Activated CD8-positive, alpha-beta memory T cell treated with anti-CD3 and anti-CD28 coated beads for 4 hours (primary cell): ENCODE measurements at places on chromosomes 5 and 9.

GRCh38 chr5:79759436-79759835 is 69.8 kb downstream of the CMYA5 start:
- no peak for DNase-seq

DNA sequence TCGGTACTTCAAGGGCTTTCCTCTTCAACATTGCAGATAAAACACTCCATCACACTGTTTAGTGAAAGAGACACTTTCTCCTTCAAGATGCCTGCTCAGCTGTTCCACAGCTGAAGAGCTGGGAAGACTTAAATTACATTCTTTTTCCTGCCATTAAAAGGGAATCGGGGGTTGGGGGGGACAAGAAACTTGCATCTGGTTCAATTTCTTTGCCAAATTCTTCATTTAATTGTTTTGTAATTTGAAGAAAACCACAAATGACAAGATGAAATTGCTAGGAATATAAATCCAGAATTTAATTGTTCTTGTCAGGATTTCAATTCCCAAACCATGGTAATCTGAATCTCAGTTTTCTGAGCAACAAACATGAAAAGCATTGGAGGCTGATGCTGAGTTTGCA is 478.3 kb downstream of the EBF1 start:
- DNase-seq: no peak

GRCh38 chr5:169591636-169592035 is 8.1 kb downstream of the SPDL1 start:
- no peak for DNase-seq

DNA sequence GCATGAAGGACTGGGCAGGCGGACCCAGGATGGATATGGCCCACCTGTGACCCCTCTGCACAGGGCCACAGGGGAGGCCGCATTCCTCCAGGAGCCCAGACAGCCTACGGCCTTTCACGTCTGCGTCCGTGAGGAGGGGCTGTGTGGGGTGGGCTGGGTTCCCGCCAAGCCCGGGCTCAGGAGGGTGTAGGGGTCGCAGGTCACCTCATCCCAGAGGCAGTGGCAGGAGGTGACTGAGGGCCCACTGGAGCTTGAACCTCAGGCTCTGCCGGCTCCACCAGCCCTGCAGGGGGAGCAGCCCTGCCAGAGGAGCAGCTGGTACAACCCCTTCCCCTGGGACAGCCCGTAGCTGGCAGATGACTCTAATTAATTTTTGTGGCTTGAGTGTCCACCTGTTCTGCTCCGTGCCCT is 40.7 kb upstream of the CACNA1B start:
- no peak for DNase-seq

DNA sequence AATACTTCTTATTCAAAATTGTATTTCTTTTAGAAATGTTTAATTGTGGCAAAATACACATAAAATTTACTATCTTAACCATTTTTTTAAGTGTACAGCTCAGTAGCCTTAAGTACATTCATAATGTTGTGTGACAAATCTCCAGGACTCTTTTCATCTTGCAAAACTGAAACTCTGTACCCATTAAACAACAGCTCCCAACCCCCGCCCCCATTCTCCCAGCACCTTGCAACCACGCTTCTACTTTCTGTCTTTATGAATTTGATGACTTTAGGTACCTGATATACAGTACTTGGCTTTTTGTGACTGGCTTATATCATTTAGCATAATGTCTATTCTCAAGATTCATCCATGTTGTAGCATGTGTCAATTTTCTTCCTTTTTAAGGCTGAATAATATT is 2.8 kb upstream of the IL5 start:
- no peak for DNase-seq

GRCh38 chr5:160534125-160534524 is 112.5 kb downstream of the PTTG1 start:
- DNase-seq: no peak

- no peak for DNase-seq
Observed at GRCh38 chr5:57339521-57339920, 143.1 kb downstream of the ACTBL2 start.
